AG10803 (cell line): ENCODE measurements at places on chromosomes 4 and X.

DNA sequence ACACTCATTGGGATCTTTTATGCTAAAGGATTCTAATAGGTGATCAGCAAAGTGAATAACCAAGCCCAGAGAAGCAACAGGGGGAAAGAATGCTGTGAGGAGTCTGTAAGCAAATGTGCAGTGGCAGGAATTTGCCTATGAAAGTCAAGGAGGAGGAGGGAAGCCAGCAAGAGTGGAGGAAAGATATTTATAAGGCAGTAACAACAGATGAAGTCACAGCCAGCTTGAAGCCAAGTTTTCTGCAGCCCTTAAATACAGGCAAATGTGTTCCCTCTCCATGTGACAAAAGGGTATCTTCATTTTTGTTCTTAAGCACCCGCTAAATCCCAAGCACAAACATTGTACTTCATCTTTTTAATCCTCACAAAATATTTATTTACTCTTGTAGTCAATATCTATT is 275.0 kb upstream of the CLNK start:
- DNase-seq: no peak

- no peak for DNase-seq
Observed at GRCh38 chrX:70446380-70447350, 2.0 kb downstream of the DLG3 start.

GRCh38 chr4:73343432-73343831 is 60.7 kb upstream of the ALB start:
- DNase-seq: no peak

DNA sequence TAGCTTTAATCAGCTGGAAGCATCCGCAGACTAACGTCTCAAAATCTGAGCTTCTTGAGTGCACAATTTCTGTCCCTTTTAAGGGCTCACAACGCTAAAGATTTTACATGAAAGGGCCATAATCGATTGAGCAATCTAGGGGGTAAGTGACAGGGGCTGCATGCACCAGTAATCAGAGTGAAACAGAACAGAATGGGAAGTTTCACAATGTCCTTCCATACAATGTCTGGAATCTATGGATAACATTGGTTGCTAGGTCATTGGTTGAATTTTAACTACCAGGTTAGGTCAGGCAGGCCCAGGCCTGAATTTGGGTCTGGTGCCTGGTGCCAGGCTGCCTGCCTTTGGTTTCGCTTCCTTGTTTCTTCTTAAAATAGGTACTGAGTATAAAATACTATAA is 42.0 kb upstream of the MTMR8 start:
- DNase-seq: no peak

DNA sequence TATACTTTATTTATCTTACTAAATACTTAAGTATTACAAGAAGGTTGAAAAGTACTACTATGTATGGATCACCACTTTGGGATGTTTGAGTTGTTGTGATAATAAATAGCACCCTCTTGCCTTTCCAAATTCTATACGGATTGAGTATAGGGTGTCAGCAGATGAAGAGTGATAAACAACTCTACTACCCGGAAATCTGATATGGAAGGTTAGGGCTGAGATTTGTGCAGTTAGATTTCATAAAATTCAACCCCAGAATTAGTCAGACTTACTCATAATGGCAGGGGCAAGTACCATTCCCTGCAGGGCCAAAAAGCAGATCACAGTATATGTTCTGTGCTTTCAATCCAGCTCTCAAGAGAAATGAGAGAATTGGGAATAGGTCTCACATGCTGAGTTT is 1008.9 kb upstream of the PCDH7 start:
- no peak for DNase-seq

GRCh38 chr4:120858776-120859175 is 63.8 kb downstream of the PRDM5 start:
- peak; percentile 18 for DNase-seq

- peak; percentile 31 for DNase-seq
Observed at GRCh38 chr4:126262665-126263064, 947.9 kb downstream of the FAT4 start.

GRCh38 chr4:124783847-124784246 is 71.3 kb upstream of the ANKRD50 start:
- DNase-seq: no peak

- no peak for DNase-seq
Observed at GRCh38 chr4:112073181-112073580, 72.1 kb upstream of the FAM241A start.

DNA sequence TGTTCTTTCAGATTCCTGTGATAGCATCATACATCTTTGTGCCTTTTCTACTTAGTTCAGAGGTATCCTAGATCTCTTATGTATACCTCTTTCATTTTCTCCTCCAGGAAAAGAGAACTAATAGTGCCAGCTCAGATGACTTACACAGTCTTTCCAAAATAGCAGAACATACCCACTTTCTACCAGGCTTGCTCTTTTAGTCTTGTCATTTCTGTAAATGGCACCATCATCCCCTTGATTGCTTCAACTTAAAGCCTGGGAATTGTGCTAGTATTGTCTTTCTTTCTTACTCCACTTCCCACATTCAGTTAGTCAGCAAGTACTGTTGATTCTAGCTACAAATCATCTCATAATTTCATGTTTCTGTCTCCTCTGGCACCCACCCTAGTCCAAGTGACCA is 5.1 kb downstream of the APEX2 start:
- DNase-seq: no peak

DNA sequence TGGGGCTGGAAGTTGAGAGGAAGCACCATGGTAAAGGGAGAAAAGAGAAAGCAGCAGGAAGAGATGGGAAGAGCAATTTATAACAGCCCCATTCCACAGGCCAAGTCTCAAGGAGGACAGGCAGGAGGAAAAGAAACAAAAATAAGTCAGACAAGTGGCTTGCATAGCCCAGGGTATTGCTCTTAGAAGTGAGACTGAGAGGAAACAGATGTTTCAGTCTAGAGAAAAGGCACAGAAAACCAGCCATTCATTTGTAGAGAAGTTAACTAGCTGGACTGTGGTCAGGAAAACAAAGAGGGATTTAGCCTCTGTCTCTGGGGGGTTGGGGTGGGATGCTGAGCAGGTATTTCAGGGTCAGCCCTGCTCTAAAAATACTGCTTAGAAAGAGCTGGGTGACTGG is 175.0 kb upstream of the ARHGEF9 start:
- no peak for DNase-seq

DNA sequence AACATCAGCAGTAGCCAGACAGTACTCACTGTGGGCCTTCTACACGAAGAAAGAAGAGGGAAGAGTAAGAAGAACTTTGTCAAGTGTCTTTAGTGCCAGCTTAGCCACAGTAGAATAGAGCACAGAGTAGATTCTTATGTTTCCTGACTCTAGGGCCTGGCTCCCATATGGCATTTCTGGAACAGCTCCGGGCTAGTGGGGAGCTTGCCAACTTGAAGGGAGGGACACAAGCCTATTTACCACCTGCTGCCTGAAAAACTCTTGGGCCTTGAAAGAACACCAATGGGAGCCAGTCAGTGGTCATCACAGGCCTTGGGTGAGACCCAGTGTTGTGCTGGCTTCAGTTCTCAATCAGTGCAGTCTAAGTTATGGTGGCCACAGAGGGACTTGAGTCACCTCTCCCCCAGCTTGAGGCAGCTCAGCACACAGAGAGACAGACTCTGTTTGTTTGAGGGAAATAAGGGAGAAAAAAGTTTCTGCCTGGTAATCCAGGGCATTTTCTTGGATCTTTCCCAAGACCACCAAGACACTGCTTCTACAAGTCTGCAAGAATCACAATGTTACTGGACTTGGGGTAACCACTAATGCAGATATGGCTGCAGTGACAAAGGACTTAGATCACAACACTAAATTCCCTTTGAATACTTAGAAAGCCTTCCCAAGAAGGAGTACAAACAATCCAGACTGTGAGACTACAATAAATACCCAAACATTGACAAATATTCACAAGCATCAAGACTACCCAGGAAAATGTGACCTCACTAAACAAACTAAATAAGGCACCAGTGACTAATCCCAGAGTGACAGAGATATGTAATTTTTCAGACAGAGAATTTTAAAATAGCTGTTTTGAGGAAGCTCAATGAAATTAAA is 261.0 kb upstream of the NDST3 start:
- DNase-seq: no peak

GRCh38 chr4:40421839-40422708 is 86.9 kb downstream of the CHRNA9 start:
- no peak for DNase-seq

DNA sequence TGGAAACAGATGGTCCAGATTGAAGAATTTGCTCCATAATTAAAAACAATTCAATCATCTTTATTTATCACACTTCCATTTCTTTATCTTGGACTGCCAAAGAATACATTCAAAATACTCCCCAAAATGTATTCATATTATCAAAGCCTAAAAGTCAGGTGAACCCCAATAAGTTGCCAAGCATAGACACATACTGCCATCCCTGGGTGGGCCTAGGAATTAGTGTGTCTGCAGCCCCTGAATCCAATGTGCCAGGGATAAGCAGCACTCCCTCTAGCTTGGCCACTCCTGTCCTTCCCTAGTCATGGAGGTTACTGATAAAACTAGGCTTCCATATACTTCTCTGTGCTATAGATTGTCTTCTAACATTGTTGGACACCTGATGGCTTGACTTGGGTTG is 199.9 kb downstream of the TENM3 start:
- no peak for DNase-seq

- no peak for DNase-seq
Observed at GRCh38 chrX:87924619-87925018, 407.0 kb downstream of the KLHL4 start.

DNA sequence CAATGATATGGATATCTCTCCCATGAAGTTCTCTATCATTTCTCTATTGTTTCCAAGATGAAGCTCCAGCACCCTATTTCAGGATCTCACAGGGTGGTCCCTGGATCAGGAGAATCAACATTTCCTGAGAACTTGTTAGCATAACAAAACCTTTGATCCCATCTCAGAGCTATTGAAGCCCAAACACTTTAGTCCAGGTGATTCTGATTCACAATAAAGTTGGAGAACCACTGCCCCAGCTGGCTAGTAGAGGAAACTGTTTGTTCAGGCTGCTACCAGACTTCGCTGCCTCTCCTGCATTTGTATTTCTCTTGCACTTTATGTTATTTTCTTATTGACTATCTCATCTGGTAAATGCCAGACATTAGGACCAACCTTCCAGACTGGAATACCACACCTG is 65.4 kb downstream of the CEP44 start:
- DNase-seq: no peak

- no peak for DNase-seq
Observed at GRCh38 chr4:44231006-44231405, 217.6 kb downstream of the KCTD8 start.

DNA sequence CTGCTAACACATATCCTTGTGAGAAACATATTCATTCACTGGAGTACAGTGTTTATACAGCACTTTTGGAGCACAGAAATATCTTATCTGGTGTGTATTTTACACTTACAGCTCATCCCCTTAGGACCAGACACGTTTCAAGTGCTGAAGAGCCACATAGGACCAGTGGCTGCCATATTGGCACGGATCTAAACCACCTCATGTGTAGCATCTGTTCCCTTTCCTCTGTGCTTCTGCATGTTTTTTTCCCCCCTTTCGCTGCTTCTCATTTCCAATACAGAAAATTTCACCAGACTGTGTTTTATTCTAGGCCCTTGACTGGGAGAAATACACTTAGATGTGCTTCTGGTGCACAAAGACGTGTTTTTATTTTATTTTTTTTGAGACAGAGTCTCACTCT is 69.7 kb upstream of the RBMX start:
- no peak for DNase-seq

- DNase-seq: no peak
Observed at GRCh38 chrX:132088864-132089263, 39.0 kb downstream of the FRMD7 start.

DNA sequence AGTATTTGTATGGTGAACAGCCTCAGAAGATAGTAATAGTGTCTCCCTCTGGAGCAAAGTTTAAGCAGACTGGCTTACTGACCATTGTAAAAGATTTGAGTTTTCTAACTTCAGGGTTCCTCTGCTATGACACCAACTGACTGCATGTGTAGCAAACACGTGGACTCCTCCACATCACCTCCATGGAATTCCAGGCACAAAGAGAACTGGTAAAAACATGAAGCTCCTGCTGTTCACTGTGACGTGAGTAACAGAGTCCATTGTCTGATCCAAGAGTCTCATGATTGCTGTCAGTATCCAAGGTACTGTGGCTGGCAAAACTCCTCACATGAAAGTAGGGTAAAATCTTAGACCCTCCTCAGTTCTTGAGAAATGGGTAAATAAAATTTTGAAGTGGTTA is 107.6 kb upstream of the FAM9B start:
- DNase-seq: peak; percentile 66
